ENCODE measurements at places on chromosomes 11 and 22.
A peak's percentile ranks its signal among the peaks of the same experiment; 100 is the strongest.

GRCh38 chr22:50674130-50674500 is 1.5 kb downstream of the SHANK3 start:
- DNase-seq = no peak

- peak; percentile 68 for DNase-seq
Observed at GRCh38 chr11:118602331-118602730, 5.1 kb upstream of the PHLDB1 start.

DNA sequence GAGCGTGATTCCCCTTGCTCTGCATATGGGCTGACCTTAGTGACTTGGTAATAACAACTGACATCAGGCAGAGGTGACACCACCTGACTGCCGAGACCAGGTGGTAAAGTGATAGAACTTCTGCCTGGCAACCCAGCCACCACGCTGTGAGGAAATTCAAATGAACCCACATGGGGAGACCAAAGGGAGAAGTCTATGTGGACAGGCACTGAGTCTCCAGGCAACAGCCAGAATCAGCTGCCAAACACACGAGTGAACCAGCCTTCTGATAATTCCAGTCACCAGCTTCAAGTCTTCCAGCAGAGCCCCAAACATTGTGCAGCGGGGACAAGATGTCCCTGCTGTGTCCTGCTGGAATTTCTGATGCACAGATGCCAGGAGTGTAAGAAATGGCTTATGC is 29.7 kb downstream of the SPATA19 start:
- DNase-seq = no peak

GRCh38 chr11:92830377-92831155 is 138.9 kb upstream of the MTNR1B start:
- DNase-seq = no peak

DNA sequence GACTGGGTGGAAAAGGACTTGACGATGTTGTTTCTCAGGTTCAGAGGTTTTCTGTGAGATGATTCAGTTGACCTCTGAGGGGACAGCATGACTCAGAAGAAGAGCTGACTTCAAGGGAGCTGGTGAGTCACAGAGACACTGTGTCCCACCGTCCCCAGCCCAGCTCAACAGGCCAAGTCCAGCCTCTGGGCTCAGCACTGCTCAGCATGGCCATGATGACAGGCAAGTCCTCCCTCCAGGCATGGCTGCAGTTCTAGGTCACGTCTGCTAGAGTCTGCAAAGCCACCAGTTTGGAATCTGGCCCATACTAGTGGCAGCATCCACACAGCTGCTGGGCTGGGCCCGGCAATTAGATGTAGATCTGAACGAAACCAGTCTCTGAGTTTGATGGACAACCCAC is 12.9 kb downstream of the TRIM29 start:
- no peak for DNase-seq

GRCh38 chr22:18987765-18988164 is 51.7 kb upstream of the PRODH start:
- no peak for DNase-seq
